Stimulated activated CD8-positive, alpha-beta memory T cell treated with anti-CD3 and anti-CD28 coated beads, Interleukin-2, amount 100 ng/mL, for 48 hours (primary cell): ENCODE measurements at places on chromosomes 2 and 18.

DNA sequence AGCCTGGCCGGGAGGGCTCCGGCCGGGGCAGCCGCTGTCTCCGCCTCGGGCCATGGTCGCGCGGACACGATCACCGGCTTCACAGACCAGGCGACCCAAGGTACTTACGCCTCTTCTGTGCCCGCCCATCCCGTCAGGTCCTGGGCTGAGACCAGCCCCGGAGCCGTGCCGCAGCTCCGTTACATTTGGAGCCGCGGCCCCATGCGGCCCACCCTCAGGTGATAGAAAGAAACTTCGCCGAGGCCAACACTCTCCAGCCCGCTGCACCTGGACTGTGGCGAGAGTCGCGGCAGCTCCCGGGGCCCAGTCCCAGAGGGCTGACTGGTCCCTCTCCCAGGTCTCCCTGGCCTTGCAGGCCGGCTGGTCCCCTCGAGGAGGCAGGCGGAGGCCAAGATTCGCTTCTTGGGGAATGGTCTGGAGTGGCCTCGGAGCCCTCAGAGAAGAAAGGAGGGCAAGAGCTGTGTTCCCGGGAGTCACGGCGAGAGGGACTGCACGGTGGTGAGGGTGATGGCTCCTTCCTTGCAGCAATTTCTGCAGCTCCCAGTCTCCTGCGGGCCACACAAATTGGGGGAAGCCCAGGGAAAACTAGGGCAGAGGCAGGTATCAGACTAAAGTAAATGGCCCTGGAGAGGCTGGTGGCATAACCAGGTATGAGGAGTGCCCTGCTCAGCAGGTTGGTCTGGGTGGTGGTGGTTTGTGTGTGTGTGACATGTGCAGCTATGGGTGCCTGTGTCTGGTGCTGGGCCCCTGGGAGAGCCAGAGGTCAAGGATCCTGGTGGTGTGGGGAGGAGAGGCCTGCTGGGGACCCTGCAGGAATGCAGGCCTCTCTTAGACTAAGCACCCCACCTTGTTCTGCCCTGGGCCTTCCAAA lies 822 bp downstream of the GDF7 start:
- DNase-seq, result no peak

- DNase-seq, result no peak
These were observed 132.6 kb downstream of the C1D start for GRCh38 chr2:67930156-67930555.

GRCh38 chr2:219001100-219001576 lies 7.9 kb upstream of the CRYBA2 start:
- no peak for DNase-seq

DNA sequence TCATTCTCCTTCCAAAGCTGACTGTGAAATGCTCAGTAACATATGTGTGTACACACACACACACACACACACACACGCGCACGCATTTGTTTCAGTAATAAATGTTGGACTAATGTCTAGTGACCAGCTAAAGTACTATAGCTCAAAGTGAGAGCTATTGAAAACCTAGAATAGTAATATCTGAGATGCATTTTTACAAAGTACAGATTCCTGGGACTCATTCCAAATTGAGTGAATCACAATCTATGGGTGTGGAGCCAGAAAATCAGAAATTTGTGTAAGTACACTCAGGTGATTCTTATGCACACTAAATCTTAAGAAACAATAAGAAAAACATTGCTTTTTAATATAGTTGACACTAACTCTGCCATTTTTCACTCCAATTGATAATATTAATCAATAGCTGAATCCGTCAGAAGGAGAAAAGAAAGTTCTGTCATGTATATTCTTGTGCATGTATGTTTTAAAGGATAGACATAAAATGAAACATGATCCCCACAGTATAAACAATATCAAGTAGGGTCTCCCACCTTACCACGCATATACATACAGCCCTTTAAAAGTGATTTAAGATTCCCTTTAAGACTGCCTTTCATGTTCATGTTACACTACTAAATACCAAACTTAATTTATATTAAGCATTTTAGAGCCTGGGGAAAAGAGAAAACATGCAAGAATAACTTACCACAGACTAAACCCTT lies 123.5 kb downstream of the ATAD2B start:
- no peak for DNase-seq

DNA sequence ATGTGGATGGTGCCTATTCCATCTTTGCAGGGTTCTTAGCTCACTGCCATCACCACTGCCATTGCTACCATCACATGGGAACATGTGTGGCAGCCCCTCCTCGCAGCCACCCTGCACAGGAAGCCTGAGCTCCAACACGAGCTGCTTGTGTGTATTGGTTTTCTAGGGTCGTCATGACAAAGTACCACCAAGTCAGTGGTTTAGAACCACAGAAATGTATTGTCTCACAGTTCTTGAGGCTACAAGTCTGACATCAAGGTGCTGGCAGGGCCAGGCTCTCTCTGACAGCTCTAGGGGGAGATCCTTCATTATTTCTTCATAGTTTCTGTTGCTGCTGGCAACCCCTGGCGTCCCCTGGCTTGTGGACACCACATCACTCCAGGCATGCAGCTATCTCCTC lies 10.3 kb upstream of the IL1R2 start:
- DNase-seq, result no peak

GRCh38 chr2:234679741-234680687 lies 183.1 kb upstream of the ARL4C start:
- DNase-seq, result no peak

GRCh38 chr2:143623231-143623908 lies 494.2 kb downstream of the ARHGAP15 start:
- no peak for DNase-seq

- DNase-seq, result no peak
These were observed 65.1 kb downstream of the MAP4K4 start for GRCh38 chr2:101762451-101763171.

GRCh38 chr2:55175254-55176093 lies 56.6 kb downstream of the CLHC1 start:
- no peak for DNase-seq

DNA sequence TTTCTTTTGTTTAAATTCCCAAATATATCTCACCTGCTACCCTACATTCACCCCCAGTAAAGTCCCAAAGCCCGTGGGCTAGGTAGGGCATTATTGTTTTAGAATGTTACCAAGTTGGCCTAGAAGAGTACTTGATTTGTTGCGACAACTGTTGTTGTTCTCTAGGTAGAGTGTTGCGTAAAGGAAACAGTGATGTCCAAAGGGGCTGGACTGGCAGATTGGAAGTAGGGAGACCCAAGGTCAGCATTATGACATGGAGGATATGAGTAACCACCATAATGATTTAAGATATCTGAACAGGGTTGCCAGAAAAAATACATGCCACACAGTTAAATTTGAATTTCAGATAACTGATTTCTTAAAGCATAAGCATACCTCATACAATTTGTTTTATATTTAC lies 39.2 kb downstream of the SCN1A start:
- DNase-seq, result no peak

DNA sequence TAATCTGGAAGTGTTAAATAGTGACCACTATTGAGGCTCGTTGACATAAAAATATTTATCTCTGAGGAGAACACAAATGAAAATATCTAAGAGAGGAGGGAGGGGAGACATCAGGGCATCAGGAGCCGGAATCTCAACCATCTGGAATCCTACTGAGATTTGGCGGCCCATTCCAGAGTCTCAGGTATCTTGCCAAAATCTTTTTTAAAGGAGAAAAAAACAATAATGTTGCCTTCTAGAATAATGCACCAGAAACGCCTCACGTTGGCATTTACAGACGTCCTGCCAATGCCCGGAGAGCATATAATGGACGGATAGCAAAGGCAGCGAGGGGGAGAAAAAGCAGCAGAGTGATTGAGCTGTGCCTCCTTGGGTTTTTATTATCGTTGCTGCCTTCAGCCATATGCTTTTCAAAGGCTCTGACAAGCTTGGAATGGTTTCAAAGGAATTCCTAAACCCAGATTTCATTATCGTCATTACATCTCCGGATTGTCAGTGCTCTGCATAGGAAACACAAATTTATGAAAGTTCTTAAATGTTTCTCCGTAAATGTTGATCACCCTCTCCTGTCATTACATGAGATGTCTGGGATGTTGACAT lies 30.9 kb upstream of the EGR4 start:
- no peak for DNase-seq
